GM06990 (cell line): ENCODE measurements at places on chromosomes 11 and 22.

DNA sequence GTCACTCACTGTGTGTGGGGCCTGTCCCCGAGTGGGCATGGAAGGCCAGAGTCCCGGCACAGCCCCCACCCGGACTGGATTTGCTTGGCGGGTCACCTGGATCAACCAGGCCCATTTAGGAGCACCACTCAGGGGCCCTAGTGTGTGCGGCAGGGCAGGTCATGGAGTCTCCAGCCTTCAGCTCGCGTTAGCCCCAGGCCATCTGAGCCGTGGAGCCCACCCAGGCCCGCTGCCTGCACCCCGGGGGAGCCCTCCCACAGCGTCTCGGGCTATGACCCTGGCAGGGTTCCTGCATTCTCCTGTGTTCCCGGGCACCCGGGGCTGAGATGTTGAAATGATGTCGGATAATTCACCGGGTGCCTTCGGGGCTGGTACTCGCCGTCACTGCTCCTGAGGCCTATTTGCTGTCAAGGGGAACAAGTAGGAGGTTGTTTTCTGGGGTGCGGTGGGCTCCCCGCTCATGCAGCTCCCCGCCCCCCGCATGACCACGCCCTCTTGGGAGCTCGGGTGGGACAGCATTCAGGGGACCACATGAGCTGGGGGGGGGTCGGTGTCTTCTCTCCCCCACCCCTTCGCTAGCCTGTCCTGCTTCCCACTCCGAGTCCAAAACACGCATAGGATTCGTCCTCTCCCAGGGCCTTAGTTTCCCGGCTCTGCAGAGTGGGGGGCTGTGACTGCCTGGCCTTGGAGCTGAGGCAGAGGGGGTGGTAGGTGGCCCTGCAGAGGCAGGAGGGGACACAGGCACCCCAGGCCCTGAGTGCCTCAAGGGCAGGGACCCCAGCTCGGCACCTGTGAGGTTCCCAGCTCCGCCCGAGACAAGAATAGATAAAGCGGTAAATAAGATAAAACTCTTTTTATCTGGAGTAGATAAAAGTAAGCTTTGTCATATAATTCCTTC is 77.2 kb downstream of the KCNQ1 start:
- DNase-seq, result no peak

DNA sequence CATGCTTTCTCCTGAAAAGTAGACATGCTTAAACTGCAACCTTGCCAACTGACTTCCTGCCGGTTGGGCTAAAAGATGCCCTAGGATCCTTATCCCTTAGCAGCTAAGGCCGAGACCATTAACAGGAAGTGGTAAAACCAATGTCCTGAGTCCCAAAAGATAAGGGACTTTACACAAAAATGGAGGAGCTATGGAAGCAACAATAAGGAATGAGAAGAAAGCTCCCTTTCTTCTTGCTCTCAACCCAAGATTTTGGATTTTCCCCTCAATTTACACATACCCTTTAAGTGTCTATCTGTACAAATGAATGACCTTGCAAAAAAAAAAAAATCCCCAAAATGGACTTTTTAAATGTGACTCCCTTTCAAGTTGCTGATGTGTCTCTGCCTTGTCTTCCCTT is 11.1 kb downstream of the MRPL17 start:
- DNase-seq, result no peak

GRCh38 chr11:14566331-14567063 is 46.3 kb upstream of the PSMA1 start:
- DNase-seq, result no peak

DNA sequence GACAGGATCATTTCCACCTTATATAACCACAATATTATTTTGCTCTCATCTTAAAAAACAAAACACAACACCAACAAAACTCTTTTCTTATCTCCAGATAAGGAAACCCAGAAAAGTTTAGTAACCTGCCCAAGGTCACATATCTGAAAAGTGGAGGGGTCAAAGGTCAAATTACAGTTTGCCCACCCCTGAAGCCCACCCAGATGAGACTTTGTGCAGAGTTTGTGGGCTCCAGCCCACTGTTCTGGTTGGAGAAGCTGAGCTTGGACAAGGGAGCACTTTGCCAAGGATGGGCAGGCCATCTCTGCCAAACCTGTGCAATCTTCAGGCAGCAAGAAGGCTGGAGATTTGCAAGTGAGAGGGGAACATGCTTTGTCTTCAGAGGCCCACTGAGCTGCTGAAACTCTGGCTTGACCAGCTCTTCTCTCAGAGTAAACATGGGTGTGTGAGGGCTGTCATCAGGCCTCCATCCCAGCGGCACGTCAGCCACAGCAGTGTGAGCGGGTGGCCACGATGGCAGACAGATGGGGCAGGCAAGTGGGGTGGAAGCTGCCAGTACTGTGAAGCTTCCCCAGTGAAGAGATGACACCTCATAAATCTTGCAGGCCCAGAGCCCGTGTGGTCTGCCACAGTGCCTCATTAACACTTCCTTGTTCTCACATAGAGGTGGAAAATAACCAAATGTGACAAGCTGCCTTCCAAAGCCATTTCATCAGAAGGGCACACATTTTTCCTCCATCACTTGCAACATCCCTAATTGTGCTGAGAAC is 111.8 kb downstream of the CCDC81 start:
- DNase-seq, result peak; percentile 18

DNA sequence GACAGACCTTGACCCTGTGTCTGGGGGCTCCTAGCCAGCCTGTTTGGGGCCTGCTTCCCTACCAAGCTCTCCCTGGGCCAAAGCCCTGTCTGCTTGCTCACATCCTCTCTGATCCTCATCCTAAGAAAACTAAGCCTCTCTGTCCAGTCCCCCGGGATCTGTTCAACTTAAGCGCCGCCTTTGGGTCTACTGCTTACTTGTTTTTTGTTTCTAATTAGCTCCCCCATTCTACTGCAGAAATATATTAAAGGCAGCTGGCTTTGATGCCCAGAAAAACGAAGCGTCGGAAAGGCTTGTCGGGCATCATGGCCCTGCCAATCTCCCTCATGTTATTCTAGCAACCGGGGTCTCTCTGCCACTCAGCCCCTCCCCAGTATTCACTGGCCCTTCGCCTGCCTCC is 3.4 kb downstream of the DSCAML1 start:
- no peak for DNase-seq

GRCh38 chr11:11980841-11981308 is 27.6 kb downstream of the DKK3 start:
- DNase-seq, result no peak
